ENCODE measurements at places on chromosomes 1 and 21.

GRCh38 chr1:228980232-228980937 lies 245.1 kb downstream of the RHOU start:
- no peak for DNase-seq

DNA sequence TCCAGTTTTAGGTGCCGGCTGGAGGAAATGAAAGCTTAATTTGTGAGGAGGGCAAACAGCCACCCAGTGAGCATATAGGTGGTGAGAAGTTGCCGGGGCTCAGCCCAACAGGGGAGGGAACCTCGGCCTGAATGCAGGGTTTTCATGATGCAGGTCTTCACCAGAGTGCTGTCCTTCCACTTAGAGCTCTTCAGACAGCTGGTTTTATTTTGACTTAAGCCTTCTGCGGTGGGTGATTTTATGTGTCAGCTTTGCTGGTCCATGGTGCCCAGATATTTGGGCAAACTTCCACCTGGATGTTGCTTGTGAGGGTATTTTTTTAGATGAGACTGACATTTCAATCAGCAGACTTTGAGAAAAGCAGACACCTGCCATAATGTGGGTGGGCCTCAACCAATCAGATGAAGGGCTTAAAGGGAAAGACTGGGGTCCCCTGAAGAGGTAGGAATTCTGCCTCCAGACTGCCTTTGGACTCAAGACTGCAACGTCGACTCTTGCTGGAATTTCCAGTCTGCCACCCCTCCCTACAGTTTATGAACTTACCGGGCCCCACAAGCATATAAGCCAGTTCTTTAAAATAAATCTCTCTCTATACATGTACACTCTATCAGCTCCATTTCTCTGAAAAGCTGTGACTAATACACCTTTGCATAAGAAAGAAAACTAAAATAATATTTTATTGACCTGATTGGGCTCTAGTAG lies 72.8 kb downstream of the RHOU start:
- DNase-seq, result no peak

DNA sequence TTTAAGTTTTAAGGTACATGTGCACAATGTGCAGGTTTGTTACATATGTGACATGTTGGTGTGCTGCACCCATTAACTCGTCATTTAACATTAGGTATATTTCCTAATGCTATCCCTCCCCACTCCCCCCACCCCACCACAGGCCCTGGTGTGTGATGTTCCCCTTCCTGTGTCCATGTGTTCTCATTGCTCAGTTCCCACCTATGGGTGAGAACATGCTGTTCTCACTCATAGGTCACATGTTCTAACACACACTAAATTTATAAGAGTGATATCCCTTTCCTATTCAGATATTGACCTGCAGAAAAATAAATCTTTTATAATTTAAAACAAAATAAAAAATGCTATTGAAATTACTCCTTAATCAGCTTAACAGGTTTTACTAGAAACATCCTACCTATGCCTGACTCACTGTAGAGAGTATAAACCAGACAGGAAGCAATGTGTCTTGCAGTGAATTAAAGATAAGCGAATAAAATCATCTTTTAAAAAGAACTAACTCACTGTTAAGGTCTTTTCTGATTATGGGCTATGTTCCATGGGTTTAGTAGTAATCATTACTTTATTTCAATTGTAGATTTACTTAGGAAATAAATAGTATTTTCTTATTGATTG lies 82.0 kb upstream of the DPH5 start:
- no peak for DNase-seq

DNA sequence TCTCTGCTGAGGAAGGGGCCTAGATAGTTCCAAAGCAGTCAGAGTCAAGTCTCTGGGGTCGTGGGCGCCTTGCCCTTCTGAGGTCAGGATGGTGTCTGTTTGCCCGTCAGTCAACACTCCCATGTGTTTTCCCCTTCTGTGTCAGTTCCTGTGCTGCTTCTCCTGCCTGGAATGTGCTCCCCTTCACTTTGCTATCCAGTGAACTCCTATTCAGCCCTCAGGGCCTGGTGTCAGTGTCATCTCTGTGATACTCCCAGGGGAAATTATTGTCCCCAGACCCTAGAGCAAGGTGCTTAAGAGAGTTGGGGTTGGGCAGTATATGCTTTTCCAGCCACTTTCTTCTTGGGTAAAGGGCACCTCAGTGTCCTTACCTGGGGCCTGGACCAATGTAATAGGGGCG lies 45.8 kb upstream of the SYNC start:
- no peak for DNase-seq

DNA sequence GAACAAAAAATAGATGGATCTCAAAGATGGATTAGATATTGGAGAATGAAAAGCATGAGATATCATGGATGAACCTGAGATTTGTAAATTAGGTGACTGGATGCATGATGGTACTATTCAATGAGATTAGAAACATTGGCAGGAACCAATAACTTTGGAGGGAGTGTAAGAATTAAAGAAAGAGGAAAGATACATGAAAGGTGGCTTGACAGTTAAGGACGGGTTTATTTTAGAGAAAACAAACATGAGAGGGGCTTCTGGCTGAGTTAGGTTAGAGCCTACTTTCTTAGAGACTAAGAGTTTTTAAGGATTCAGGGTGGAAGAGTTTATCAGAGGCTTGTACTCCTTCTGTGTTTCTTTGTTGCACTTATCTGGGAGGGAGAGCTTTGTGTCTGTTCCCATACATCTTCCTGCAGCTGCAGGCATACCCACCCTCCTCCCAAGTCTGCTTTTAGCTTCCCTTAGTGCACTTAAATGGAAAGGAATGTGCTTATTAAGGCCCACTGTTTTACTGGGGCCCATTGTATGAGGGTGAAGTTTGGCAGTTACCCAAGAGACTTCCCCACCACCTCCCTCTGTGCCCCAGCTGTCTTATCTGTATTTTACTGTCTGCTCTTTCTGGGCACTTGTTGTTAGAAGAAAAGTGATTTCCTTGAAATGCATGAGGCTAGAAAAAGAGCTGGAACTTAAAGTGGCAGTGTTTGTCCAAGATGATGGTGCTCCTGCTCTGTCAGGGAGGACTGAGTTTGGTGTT lies 26.1 kb upstream of the CR2 start:
- DNase-seq, result no peak

GRCh38 chr1:33802268-33802667 lies 61.6 kb upstream of the HMGB4 start:
- no peak for DNase-seq

- no peak for DNase-seq
Measured at GRCh38 chr1:160606611-160607010, 27.3 kb upstream of the CD84 start.

DNA sequence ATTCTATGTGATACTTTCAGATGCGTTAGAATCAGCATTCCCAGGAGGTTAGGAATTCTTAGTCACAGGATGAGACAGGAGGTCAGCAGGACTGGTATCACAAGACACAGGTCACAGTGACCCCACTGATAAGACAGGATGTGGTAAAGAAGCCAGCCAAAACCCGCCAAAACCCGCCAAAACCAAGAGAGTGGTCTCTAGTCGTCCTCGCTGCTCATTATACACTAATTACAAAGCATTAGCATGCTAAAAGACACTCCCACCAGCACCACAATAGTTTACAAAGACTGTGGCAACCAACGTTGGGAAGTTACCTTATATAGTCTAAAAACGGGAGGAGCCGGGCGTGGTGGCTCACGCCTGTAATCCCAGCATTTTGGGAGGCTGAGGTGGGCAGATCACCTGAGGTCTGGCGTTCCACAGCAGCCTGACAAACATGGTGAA lies 13.9 kb upstream of the ACTA1 start:
- DNase-seq, result no peak

- DNase-seq, result no peak
Measured at GRCh38 chr21:42708107-42708506, 54.7 kb downstream of the PDE9A start.

DNA sequence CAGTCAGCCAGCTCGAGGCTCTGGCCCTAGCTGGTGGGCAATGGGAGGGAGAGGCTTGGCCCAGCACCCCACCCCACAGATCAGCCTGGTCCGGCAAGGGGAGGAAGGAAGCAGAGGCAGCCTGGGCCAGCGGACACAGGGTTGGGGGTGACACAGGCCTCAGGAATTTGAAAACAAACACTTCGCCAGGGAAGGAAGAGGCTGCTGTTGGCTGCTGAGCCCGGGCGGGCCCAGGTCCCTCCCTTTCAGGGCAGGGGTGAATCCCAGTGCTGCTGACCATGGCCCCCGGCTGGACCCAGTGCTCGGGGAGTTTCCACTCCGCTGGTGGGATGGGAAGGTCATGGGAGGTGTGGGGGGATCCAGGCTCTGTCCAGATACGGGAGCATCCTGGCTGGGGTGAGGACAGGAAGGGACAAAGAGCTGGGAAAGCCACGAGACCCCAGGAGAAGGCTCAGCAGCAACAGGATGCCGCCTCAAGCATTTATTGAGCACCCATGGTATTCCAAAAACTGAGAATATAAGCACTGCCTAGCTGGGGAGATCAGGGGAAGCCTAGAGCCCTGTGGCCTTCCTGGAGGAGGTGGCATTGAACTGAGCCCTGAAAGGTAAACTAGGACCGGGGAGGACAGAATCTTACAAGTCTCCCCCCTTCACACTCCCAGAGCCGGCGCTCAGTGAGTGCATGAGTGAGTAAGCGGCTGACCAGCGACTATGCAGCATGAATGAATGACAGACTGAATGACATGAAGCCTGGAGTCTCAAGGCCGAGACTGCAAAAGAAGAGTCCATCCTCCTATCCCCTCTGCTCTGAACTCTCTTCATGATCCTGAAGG lies 26.2 kb upstream of the EPHA2 start:
- DNase-seq, result no peak

DNA sequence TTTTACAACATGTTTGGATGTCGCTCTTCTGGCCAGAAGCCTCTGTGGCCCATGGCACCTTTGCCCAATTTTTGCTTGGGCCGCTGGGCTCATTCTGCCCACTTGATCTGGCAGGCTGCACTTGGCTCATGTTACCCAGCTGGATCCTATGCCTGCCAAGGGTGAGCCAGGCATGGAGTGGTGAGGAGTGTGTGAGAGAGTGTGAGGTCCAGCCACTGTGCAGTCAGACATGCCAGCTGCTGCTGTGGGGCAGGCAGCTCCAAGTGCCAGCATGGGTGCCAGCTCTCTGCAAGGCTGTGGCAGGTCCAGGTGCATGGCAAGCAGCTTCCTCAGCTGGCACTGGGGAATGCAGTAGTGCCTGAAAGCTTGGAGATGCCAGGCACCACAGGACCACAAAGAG lies 71.0 kb downstream of the EBNA1BP2 start:
- no peak for DNase-seq

DNA sequence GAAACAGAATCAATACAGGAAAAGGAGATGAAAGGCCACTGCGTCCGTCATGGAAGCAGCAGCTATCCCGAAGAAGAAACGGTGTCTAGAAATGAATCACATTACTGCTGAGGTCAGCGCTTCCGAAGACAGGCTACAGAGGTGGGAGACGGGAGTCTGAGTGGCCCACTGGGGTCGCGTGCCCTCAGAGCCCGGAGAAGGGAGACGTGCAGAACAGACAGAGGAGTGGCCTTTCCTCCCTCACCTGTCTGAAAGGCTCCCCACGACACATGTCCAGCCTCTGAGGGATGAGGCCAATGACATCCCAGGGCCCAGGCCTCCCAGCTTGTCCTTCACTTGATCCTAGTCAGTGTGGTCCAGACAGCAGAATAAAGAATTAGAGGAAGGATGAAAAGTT lies 35.9 kb downstream of the VPS26C start:
- no peak for DNase-seq

DNA sequence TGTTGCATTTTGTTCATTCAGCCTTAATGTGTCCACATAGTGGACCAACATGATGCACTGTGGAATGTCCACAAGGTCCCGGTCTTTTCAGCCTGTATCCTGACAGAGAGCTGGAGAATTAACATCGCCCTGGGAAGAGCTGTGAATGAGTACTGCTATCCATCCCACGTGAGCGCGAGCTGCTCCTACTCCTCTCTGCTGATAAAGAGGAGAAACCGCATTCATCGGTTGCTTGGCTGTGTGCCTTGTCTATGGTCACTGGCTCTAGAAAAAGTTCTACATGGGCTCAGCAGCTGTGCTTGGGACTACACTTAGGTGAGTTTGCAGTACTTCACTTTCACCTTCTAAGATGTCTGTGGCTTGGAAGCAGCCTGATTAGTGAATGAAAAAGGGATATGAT lies 31.1 kb upstream of the IGSF5 start:
- DNase-seq, result no peak

- DNase-seq, result no peak
Measured at GRCh38 chr1:169027607-169028320, 78.7 kb upstream of the ATP1B1 start.

GRCh38 chr1:85599681-85600080 lies 19.1 kb downstream of the CCN1 start:
- DNase-seq, result no peak

- no peak for DNase-seq
Measured at GRCh38 chr21:22201126-22201525, 1202.9 kb downstream of the NCAM2 start.

- no peak for DNase-seq
Measured at GRCh38 chr1:147281950-147282349, 39.5 kb downstream of the CHD1L start.

GRCh38 chr1:59692591-59692990 lies 122.2 kb upstream of the HOOK1 start:
- DNase-seq, result no peak

- DNase-seq, result no peak
Measured at GRCh38 chr1:159941591-159942560, 3.5 kb downstream of the IGSF9 start.

GRCh38 chr1:95994643-95995042 lies 726.9 kb upstream of the PTBP2 start:
- DNase-seq, result no peak

DNA sequence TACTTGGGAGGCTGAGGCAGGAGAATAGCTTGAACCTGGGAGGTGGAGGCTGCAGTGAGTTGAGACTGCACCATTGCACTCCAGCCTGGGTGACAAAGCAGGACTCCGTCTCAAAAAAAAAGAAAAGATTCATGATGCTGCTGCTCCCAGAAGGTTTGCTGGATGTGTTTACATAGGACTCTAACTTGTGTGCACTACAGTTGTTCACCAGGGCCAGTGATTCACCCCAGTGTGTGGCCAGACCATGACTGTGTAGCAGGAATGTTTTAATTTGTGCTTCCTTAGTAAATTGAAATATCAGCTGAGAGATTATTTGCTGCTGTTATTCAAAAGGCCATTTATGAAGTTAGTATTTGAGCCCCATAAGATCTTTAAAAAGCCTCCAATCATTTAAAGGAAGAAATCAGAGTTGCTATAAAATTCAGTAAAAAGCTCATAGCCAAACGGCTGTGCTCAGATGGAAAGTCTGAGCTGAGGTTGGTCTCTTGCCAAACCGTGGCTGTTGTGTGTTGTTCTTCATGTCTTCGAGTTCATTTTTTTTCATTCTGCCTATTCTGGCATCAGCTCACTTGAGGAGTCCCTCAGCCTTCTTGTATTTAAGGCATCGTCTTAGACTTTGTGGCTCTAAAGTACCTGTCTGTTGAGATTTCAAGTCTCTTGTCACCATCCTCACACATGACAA lies 18.1 kb upstream of the PGD start:
- DNase-seq, result no peak
